ENCODE measurements at places on chromosomes 13 and 19.
A peak's percentile ranks its signal among the peaks of the same experiment; 100 is the strongest.

DNA sequence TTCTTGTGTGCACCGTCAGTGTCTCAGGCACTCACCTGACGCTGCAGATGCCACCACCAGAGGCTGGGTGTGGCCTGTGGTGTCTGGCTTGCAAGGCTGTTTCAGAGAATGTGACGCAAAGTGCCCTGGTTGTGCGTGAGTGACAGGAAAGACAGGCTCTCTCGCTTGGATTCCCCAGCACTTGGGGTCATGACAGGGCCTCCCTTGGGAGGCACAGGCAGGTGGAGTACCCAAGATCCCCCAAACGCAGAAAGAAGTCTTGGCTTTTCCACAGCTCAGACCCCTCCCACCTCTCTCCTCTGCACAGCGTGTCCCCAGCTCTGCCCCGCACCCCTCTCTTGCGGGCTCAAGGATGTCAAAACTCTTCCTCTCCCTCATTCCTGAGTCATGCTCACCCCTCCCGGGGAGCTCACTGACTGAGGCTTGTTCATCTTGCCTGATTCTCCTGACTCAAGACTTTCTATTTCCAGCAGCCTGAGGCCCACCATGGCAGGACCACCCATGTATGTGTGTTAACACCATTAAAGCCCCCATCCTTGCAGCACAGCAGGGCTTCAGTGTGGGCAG, 21.0 kb downstream of the DHX34 start:
- peak; percentile 69 for DNase-seq

DNA sequence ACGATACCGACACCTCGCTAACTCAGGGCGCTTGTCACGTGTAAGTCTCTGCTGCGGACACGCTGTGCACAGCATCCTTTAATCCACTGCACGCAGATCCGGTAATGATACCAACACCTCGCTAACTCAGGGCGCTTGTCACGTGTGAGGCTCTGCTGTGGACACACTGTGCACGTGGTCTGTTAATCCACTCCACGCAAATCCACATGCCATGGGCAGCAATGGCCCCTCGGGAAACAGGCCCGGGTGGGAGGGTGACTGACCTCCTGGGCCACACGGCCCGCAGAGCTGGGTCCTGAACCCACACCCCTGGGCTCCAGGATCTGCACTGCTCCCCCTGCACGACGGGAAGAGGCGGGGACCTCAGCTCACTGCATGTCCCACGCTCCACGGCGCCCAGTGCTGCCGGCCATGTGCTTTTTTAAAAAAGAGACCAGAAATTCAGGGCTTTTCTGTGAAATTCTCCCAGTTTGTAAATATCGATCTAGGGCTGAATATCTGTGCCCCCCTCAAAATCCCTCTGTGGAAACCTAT, 16.1 kb downstream of the SHC2 start:
- no peak for DNase-seq

- no peak for DNase-seq
Observed at GRCh38 chr19:663682-664117, 686 bp upstream of the RNF126 start.

DNA sequence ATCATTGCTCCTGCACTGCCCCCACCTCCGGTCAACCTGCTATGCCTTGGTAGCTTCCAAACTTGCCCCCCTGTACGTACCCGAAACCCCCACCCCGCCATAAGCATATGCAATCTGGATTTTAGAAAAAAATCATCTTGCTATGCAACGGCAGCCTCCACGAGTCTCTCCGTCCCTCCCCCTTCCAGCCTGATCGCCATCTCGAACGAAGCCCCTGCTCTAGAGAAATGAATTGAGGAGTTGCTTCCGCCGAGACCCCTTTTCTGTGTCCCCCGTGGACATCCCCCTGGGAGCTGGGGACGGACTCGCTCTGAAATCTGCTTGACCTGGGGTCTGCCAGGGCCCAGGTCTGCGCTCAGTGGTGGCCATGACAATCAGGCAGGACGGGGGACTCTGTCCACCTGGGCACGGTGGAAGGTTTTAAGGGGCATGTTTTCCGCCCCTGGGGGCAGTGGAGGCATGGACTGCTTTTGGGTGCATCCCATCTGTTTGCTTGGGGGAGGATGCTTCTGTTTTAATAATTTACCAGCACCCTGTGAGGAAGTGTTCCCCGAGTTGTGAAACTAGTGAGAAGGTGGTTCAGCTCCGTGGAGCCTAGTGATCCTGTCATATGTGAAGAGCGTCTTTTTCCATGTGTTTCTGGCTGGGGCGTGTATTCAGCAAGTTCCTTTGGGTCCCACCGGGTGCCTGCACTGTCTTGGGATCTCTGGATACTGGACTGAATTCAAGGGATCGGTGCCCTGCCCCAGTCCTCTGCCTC, 1.0 kb downstream of the KDM4B start:
- DNase-seq = no peak

DNA sequence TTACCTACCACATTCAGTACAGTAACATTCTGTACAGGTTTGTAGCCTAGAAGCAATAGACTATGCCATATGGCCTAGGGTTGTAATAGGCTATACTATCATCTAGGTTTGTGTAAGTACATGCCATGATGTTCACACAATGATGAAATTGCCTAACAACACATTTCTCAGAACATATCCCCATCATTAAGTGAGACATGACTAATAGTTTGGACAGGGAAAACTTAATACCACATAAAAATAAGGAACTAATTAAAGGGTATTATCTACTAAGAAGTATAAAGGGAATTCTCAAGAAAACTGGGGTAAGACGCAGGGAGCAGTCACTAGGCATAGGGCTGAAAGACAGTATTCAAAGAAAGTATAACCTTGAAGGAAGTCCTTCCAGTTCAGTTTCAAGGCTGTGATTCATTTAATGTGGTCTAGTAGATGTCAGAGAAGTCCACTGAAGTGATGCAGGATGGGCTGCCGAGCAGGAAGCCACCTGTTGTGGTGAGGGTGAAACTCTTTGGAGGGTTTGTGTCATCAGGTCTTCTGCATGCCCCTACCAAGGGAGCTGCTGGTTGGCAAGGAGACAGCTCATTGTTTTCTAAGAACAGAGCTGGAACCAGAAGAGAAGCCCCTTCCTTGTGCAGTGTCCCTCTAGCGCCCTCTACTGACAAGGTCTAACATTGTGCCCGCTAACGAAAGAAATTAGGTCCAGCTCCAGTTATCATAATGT, 122.9 kb downstream of the OLFM4 start:
- DNase-seq = peak; percentile 65

- DNase-seq = no peak
Observed at GRCh38 chr19:40322951-40323615, 25.1 kb downstream of the C19orf47 start.

DNA sequence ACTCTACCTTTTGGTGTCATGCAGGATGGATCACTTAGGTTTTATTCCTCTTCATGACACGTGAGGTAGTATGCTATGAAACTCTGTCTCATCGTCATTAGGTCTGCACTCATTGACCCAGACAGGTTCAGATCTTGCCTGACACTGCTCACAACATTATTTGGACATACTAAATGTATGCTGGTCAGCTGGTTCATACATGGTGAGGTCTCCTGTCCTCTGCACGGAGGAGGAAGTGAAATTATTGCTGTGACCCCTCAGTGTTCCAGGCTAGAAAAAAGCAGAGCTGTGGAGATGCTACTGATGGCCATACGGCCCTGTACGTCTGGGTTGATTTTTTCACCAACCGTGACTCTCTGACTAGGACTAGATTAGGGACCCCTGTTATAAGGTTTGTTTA, 35.8 kb downstream of the LATS2 start:
- DNase-seq = no peak

DNA sequence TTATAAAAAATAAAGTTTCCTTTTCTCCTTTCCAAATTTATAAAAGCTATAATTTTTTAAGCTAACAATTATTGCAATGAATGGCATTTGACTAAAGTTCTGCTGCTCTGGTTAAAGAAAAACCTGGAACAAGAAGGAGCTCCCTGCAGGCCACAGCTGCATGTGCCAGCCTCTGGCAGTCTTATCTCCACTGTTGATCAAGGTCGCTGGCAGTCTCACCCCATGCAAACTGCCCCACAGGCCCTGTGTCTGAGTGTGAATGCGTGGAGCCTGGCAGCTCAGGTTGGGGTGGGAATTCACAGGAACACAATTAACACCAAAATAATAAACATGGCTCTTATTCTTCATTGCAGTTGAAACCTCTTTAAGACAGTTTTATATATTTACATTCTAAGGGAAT, 30.2 kb upstream of the FREM2 start:
- no peak for DNase-seq

Measured in HT1080 (cell line).